NCI-H1092 treated with DMSO at 0.1 percent for 48 hours (cell line): ENCODE measurements at places on chromosomes 2 and 18.

DNA sequence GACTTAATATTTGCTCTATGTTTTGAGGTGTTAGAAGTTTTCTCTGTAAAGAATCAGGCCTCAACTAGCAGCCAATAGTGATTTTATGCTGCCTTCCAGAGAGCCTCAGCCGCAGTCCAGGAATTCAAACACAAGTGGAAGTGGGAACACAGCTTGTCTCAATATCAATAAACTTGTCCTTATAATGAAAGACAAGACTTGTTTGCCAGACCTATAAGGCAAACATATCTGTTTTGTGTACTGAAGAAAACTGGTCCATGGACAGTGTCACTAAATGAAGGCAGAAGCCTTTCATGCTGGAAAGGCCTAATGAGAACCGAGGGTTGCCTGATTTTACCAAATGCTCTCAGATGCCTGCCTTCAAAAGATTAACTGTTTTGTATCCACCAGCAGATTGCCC lies 182.2 kb downstream of the EPHA4 start:
- no peak for DNase-seq

DNA sequence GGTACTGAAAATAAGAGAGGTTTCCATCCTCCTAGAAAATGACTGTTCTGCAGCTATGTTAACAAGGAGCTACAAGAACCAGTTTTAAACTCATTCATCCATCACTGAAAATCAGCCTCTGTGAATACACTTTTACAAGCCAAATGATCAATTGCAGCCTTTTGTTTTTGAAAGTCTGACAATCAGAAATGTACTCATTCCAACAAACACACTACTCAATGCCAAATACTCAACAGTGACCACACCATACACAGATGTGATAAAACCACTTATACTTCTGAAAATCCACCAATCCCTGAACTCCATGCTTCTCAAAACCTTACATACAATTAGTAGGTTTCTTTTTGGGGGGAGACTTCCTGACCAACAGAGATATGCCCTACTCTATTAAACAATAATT lies 663.9 kb upstream of the CHAC2 start:
- DNase-seq = no peak

DNA sequence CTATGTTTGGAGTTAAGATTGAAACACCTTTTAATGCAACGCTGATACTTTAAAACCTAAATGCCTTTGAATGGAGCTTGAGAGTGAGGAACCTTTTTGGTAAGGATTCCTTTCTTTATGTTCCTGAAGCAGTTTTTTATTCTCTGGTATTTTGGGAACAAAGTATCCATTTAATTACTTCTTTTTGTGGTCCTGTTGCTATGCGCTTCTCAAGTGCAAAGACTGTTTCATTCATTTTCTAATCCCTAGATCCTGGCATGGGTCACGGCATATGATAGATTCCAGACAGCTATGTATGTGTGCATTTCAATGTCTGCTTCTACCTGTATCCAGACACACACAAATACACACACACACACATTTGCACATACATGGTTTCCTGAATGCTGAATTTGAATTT lies 28.0 kb downstream of the TRPM8 start:
- no peak for DNase-seq

DNA sequence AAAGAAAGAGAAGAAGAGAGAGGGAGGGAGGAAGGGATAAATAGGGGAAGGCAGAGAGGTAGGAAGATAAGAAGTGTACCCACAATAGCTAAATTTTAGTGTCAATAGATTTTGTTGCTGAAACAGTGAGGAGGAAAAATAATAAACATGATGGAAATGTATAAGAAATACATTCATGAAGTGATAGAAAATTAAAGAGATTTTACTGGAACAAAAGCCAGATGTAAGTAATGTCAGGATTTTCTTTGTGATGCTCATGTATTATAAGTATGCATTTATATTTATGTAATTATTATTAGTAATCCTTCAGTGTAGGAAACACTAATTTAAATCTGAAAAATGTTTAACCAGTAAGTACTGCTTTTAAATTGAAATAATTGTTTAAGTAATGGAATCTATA lies 1125.2 kb upstream of the FANCL start:
- no peak for DNase-seq

DNA sequence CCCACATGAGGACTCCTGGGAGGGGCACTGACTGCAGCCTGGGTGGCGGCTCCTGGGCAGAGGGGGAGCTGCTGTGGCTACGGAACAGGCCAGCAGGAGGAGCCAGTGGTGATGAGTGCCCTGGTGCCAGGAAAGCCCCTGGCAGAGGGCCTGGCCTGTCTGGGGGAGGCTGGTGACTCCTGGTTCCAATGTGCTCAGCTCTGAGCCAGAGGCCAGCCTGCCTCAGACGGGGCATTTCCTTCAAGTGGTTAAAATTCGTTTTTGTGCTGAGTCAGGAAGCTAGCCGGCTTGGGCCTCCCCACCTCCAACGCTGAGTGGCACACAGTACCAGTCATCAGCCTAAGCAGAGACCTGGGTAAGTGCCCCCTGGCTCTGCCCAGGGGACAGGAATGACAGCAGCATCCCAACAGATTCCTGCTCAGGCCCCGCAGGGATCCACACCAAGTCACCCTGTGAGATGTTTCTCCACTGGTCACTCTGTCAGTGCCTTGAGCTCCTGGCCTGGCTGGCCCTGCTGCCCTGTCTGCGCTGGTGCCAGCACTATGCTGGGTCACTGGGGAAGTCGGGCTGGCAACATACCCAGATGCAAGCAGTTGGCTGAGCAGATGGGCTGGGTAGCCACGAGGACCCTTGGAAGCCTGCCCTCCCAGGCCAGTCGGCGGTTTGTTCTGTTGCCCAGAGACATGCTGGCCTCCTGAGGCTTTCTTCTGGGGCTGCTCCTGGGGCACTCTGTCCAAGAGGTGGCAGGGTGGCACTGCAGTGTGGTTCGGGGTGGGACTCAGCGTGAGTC lies 7.1 kb upstream of the KLF11 start:
- no peak for DNase-seq

- no peak for DNase-seq
Observed at GRCh38 chr2:170484552-170484951, 230.6 kb upstream of the SP5 start.

DNA sequence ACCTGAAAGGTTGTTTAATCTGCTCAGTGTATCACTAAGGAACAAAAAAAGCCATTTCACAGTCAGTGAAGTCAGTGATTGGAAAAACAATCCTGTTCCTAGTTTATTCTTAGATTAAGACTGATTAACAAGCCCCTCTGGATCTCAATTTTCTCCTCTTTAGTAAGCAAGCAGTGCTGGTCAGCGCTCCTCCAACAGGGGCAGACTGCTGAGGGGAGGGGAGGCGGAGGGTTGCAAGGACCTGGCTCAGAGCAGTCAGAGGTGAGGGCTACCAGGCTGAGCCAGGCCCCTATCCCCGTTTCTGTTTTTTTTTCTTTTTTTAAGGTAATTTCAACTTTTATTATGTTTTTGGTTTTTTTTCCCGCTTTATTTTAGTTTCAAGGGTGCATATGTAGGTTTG lies 24.7 kb upstream of the KCNS3 start:
- DNase-seq = no peak

- no peak for DNase-seq
Observed at GRCh38 chr2:10228611-10229365, 73.9 kb upstream of the HPCAL1 start.

GRCh38 chr2:2640818-2641217 lies 309.7 kb upstream of the MYT1L start:
- DNase-seq = no peak

DNA sequence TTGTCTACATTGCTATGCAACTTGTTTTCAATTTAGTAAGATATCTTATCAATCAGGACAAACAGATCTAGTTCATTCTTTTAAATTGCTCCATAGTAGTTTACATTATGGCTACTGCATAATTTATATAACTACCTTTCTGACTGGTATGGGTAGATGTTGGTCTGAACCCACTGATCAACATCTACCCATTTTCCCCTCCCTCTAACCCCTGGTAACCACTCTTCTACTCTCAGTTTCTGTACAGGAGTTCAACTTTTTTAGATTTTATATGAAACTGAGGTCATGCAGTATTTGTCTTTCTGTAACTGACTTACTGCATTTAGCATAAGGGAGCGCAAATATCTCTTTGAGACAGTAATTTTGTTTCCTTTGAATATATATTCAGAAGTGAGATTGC lies 73.2 kb downstream of the ITSN2 start:
- no peak for DNase-seq

DNA sequence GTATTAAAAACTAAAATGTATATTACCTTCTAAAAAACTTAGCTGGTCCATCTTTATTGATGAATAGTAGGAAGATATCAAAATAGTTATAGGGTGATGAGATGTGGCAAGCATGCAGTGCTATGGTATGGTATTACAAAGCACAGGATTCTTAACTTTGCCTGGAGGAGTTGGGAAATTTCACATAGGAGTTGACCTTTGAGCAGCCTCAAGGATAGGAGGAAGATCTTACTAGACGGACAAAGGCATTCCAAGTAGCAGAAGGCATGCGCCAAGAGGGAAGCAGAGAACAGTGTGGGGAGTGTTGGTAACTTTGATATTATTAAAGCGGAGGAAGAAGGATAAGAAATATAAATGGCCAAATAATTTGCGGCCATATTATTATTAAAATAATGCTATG lies 60.0 kb downstream of the TTC21B start:
- no peak for DNase-seq

GRCh38 chr18:76134628-76135027 lies 360.4 kb downstream of the ZNF516 start:
- DNase-seq = no peak

DNA sequence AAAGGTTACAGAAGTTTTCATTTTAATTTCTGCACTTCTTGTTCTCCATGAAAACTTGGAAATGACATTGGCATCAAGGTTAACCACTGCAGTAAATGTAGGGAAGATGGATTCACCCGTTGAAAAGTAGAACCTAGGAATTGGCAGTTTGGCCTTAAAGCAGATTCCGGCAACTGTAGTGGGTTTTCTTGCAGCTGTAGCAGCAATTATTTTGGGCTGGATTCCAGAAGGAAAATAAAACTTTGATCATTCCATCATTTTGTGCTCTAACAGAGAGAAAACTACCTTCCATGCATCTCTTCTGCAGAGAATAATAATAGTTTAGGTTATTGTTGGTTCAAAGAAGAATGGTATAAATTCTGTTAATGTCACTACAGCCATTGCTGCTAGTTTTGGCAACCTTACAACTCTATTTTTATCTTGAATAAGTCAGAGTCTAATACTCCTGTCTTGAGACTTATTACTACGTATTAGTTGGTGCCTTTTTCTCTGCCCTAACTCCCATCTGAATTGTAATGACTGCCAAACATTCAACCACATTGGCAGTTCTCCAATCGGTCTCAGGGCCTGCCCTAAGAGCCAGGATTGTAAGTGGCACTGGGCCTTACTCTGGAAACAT lies 178.1 kb upstream of the PIEZO2 start:
- DNase-seq = no peak

DNA sequence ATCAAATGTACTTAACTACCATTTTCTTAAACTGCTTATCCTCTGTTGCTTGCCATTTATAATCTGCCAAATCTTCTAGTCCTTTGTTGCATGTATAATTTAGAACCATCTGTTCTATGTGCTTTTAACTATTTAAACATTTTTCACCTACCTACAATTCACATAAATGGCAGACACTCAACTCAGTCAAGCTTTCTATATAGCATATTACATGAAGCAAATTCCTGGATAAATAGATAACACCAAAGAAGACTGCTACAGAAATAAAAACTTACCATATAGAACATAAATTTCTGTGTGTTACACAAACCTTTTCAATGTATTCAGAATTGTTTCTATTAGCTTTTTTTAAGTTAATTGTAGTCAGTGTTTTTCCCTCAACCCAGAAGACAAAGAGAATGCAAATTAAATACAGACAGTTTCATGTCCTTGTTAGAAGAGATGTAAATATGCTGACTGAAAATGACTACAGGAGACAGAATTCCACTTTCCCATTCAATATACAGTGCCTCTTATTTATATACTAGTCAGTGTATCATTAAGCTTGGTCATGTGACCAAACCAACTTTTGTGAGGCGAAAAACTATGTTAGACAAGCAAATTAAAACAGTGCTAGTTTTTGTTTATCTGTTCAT lies 2.6 kb downstream of the BAZ2B start:
- peak; percentile 74 for DNase-seq

GRCh38 chr18:23969664-23970063 lies 44.9 kb upstream of the TTC39C start:
- no peak for DNase-seq
